ENCODE measurements at places on chromosomes 3 and 15.
A peak's percentile ranks its signal among the peaks of the same experiment; 100 is the strongest.

GRCh38 chr3:127056281-127056680 is 73.4 kb downstream of the PLXNA1 start:
- peak; percentile 10 for DNase-seq

DNA sequence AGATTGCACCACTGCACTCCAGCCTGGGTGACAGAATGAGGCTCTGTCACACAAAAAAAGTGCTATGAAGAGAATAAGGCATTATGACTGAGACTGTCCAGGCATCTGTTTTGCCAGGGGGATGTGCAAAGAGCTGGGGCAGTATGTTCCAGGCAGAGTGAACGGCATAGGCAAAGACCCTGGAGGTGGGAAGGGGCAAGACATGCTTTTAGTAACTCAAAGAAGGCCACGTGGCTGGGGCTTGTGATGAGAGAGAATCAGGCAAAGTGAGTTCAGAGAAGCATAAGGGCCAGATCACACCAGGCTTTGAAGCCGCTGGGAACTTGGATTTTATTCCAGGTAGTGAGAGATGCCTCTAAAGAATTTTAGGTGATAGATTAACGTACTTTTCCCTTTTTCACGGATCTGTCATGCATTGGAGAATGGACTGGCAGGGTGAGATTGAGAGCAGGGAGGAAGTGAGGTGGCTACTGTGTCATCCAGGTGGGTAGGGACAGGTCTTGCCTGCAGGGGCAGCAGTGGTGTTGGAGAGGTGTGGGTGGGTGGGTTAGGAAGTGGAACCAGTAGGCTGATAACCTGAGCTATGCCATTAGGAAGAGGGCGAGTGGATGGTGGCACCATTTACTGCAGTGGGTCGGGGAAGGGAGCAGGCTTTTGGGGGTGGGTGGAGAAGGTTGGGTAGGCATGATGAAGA is 31.7 kb downstream of the ATP2B2 start:
- DNase-seq: no peak

DNA sequence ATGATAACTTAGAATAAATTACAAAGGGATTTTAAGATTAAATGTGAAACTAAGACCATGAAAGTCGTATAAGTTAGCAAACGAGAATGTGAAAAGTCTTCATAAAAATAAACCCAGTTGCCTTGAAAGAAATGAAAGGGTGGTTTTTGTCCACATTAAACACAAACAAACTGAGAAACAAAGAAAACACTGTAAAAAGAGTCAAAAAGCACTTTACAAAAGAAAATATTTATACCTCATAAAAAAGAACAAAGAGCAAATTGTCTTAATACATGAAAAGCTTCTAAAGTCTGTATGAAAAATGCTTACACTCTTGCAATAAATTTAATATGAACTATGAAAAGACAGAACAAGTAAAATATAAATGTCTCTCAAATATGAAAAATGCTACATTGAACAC is 865.9 kb upstream of the CADM2 start:
- DNase-seq: no peak

DNA sequence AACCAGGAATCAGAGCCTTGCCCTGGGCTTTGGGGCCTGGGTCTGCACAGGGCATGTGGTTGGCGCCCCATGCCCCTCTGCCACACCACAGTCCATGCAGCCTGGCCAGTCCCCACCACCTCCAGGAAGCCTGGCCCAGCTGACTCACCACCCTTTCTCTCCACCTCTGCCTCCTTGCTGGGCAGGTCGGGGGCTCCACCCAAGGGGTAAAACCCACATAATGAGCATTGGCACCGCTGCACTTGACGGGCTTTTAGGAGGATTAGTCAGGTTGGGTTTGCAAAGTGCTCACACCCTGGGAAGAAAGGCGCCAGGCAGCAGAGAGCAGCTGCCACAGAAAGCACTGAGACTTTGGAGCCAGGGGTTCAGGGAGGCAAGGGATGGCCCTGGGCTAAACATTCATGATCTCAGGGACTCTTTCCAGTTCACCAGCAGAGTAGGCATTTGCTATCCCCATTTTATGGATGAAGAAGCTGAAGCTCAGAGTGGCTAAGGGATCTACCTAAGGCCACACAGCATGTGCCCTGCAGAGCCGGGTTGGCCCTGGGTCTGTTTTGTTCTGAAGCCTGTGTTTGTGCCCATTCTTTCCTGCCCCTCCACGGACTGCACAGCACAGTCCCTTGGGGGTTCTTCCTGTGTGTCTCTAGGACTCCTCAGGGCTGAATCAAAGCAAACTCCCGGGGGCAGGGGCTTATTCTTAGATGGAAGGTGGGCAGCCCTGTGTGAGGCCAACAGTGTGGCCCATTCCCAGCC is 113.4 kb downstream of the ETFA start:
- DNase-seq: no peak

- DNase-seq: no peak
Measured at GRCh38 chr3:157107037-157107436, 52.9 kb downstream of the CCNL1 start.

DNA sequence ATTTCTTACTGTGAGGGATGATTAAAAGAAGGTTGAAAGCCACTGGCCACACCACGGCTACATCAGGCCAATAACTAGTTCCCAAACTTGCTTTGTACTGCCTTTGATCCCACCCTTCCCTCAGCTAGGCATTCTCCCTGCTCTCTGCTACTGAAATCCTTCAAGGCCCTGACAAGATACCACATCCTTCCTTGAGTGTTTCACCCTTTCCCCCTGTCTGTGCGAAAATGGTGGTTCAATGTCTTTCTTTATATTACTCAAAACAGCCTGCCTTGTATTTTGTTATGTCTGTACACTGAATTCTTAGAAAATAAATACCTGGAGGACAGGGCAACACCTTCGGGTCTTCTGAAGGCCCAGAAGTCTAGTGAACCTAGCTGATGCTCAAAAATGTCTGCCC is 932 bp upstream of the VPS8 start:
- no peak for DNase-seq

GRCh38 chr3:37229740-37230139 is 55.4 kb upstream of the LRRFIP2 start:
- no peak for DNase-seq

DNA sequence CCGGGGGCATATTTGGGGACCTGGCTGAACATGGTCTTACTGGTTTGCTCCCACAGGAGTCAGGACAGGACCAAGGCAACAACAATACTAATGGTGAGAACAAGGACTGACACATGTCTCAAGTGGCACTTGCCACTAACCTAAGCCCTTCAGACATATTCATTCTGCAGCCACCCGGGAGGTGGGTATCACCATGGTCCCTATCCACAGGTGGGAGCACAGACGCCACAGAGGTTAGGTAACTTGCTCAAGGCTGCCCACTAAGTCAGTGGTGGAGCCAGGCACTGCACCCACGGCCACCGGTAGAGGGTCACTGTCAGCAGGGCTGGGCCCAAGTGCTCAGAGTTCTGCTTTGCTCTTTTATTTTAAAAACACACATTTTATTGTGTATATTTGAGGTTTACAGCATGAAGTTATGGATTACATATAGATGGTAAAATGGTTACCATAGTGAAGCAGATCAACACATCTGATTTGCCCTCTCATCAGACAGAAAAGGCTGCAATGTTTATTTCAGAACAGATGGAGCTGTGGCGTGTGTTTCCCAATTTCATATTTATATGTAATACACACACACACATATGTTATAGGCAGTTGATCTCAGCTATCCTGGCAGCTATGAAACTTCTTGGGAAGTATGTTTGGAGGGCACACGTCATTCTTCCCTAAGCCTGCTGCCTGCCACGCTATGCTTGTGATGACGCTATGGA is 30.0 kb upstream of the SLC41A3 start:
- DNase-seq: no peak

DNA sequence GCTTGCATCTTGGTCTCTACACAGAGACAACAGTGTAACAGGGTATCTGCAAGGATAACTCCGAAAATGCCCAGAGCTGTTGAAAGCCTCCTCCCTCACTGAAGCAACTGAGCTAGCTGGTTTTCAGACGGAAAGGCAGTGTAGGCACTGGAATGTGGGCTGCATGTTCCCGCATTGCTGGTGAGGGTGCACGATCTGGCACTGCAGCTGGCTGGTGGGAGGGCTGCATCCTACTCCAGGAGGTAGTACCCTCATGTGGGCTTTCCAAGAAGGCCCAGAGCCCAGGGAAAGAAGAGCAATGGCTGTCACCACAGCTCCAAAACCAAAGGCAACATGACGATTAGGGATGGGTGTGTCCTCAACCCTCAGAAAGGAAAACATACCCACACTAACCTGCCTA is 28.7 kb upstream of the RPS17 start:
- DNase-seq: no peak

DNA sequence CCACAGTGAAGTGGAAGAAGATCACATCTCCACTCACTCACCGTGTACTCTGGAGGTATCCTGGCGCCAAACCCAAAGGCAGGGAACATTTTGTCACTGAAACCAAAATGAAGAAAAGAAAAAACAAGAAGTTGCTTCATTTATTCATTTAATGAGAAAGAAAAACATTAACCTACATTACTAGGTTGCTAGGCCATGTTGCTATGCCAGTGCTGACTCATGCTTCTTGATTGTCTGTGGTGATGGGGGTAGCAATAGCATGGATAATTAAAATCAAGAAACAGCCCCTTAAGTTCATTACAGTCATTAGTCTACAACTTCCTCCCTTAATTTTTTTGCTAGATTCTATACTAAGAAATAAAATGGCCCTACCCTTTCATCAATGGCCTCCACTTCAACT is 52.7 kb upstream of the MRPL3 start:
- no peak for DNase-seq

DNA sequence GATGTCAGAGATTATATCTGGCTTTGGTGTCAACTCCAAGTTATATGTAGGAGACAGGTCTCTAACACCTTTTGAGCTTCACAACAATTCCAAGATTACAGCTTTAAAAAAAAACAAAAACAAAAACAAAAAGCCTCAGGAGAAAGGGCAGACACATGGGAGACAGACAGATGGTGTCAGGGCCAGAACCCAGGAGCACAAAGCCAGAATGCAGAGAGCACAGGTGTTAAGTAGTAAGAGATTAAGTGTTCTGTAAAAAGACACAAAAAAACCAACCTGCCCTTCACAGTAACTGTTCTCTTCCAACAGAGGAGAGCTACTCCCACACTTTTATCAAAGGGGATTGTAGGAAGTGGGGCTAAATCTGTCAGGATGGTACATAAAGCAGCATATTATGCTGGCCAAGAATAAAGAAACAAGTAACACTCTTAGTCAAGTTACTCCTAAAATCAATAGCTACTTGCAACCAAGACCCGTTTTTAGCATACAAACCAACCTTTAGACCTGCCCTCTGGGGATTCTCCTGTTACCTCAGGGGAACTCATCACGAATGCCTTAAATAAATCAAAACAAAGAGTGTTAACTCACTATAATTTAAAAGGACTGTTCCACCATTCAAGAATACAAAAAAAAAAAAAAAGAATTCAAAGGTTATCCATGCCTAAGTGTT is 5.9 kb downstream of the CPEB1 start:
- no peak for DNase-seq

DNA sequence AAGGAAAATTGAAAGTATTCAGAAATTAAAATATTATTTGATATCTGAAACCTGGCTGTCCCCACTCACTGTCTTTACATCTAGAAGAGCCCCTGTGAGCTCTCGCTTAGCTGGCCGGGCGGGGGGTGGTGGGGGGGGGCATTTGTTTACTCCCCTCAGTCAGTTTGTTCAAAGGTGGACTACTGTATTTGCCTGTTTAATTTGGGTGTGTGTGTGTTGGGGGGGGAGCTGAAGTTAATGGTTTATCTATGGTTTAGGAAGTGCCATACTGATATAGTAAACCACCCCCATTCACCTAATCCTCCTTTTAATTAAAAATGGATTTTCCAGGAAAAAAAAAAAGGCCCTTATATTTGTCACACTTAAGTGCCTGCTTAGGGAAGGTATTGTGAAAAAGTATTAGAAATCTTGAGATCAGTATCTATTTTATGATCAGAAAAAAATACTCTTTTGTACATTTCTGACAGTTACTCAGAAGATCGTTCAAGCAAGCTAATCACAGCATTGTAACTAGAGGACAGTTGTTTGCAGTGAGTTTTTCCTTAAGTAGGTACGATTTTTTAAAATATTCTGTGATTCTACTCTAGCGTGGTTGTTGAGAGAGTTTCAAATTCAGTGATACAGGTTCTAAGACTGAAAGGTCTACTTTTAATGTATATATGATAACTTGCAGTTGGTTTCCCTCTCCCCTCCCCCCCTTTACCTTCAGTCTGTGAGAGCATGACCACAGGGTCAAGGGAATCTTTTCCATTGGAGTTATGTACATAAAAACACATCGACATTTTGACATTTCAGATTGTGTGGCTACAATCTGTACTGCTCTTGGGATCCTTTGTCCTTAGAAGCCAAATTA is 8.5 kb downstream of the NR2F2 start:
- no peak for DNase-seq

GRCh38 chr3:124352149-124352539 is 360.2 kb upstream of the ROPN1 start:
- no peak for DNase-seq

DNA sequence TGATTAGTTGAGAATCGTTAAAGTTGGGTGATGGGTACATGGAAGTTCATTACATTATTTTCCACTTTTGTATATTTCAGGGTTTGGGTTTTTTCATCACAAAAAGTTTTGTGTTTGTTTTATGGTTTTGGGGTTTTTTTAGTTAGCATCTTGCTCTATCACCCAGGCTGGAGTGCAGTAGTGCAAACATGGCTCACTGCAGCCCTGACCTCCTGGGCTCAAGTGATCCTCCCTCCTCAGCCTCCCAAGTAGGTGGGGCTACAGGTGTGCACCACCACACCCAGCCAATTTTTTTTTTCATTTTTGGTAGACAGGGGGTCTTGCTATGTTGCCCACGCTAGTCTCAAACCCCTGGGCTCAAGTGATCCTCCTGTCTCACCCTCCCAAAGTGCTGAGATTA is 100.1 kb upstream of the CHD2 start:
- DNase-seq: no peak

DNA sequence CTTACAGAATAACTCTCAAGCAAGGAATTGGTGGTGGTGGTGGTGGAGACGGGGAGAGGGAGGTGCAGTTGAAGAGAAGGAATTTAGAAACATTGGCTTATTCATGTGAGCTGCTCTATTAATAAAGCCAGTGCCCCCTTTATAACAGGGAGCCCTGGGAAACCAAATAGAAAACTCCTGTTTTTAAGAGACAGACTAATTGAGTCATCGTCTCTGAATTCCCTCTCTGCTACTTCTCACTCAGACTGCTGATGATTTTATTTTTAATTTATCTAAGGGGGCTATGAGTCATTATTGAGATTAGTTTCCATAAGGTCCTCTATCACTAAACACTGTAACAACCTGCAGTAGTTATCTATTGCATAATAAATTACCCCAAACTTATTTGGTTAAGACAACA is 145.9 kb upstream of the GALNT15 start:
- no peak for DNase-seq

GRCh38 chr15:74121039-74121438 is 9.3 kb upstream of the ISLR2 start:
- no peak for DNase-seq

GRCh38 chr3:112143251-112143650 is 10.2 kb upstream of the GCSAM start:
- no peak for DNase-seq

GRCh38 chr3:10583798-10584708 is 78.7 kb upstream of the ATP2B2 start:
- DNase-seq: no peak

GRCh38 chr3:32076566-32076965 is 29.9 kb upstream of the GPD1L start:
- no peak for DNase-seq

Data from activated T-cell treated with anti-CD3 and anti-CD28 coated beads, Interleukin-2, amount 50 U/mL, for 1 hour (primary cell).